ENCODE measurements at places on chromosomes 2 and 18.

- no peaks in the 10 kb centered on the region for H3K27me3 ChIP-seq
- peaks cover 5% of the 10 kb centered on the region for H3K4me1 ChIP-seq
- H3K36me3 ChIP-seq: no peaks in the 10 kb centered on the region
- H3K4me3 ChIP-seq: no peak overlapping the region
- no peak for DNase-seq
Observed at GRCh38 chr18:75544051-75544481, 116.6 kb upstream of the SMIM21 start.

GRCh38 chr2:179449010-179449409 is 184.4 kb upstream of the SESTD1 start:
- H3K4me1 ChIP-seq: peaks cover 27% of the 10 kb centered on the region
- no peak for DNase-seq
- no peak overlapping the region for H3K27ac ChIP-seq
- no peaks in the 10 kb centered on the region for H3K27me3 ChIP-seq
- H3K4me3 ChIP-seq: no peak overlapping the region

DNA sequence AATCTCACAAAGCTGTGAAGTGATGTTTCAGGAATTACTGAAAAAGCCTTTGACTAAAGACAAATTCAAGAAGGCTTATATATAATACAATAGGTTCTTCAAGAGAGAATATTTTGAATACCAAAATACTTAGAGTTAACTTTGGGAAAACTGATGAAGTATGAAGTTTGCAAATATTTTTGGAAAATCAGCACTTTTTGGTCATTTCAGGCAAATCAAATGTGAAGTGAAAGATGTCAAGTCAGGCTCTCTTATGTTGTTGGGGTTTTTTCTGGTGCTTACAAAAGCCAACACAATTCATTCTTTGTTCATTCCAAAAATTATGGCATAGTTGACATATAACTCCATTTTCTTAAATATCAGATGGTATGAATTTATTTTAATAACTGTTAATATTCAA is 14.7 kb upstream of the ASNSD1 start:
- no peak overlapping the region for H3K27ac ChIP-seq
- H3K4me1 ChIP-seq: peaks cover 4% of the 10 kb centered on the region
- peaks cover 4% of the 10 kb centered on the region for H3K36me3 ChIP-seq
- no peak overlapping the region for H3K4me3 ChIP-seq
- no peaks in the 10 kb centered on the region for H3K27me3 ChIP-seq

DNA sequence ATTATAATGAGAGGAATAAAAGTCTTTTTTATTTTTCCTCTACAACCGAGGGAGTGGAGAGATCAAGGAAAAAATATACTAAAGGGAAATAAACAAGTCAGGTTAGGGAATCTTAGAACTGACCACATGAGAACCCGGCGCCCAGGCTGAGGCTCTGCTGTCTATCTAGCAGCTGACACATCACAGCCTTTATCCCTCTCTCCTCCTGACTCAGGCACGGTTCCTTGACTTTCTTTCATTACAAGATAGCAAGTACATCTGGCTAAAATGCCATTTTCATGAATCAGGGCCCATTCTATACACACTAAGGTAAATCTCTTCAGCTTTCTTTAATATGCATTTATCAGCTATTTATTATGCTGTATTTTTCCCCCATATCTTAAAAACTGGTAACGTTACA is 296.0 kb downstream of the TMX3 start:
- no peaks in the 10 kb centered on the region for H3K27me3 ChIP-seq
- H3K4me3 ChIP-seq: no peak overlapping the region
- H3K4me1 ChIP-seq: peaks cover 8% of the 10 kb centered on the region
- peaks cover 5% of the 10 kb centered on the region for H3K36me3 ChIP-seq
- no peak for DNase-seq

GRCh38 chr2:221596192-221596591 is 24.1 kb upstream of the EPHA4 start:
- no peak overlapping the region for H3K4me3 ChIP-seq
- H3K36me3 ChIP-seq: no peaks in the 10 kb centered on the region
- no peaks in the 10 kb centered on the region for H3K27me3 ChIP-seq
- no peak for DNase-seq
